DND-41 (cell line): ENCODE measurements at places on chromosomes 16 and 17.

- peaks cover 6% of the 10 kb centered on the region for H3K27me3 ChIP-seq
- no peak for DNase-seq
- peaks cover 15% of the 10 kb centered on the region for H3K4me1 ChIP-seq
- H3K4me3 ChIP-seq, result peak overlapping the region; percentile 56
These were observed 141.2 kb downstream of the SEC14L1 start for GRCh38 chr17:77281904-77282367.

DNA sequence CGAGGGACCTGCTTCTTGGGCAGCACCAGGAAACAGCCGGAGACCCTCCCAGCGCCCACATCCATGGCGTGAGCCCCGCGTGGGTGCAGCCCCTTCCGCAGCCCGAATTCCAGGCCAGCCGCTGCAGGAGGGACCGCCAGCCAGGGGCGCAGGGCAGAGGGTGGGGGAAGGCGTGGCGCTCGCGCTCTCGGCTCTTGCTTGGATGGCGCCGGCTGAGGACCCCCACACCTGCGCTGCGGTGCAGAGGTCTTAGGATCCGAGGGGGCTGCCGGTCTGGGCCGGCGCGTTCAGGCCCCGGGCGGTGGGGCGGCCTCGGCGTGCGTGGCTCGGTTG is 28.8 kb downstream of the ACTG1 start:
- no peaks in the 10 kb centered on the region for H3K27me3 ChIP-seq
- peaks cover 77% of the 10 kb centered on the region for H3K4me1 ChIP-seq
- no peaks in the 10 kb centered on the region; the same call in 1 of the 2 replicates for H3K36me3 ChIP-seq
- peak; percentile 56 for DNase-seq
- peak overlapping the region; percentile 74 for H3K27ac ChIP-seq
- peak overlapping the region; percentile 69 for H3K4me3 ChIP-seq

- H3K4me3 ChIP-seq, result peak overlapping the region; percentile 47; the same call in 1 of the 2 replicates
- peaks cover 61% of the 10 kb centered on the region for H3K4me1 ChIP-seq
- no peaks in the 10 kb centered on the region for H3K27me3 ChIP-seq
- peak; percentile 42 for DNase-seq
- peak overlapping the region; percentile 60 for H3K27ac ChIP-seq
These were observed 670 bp downstream of the RPS2 start for GRCh38 chr16:1963806-1964505.

- H3K36me3 ChIP-seq, result peaks cover 2% of the 10 kb centered on the region; the same call in 1 of the 2 replicates
- H3K4me1 ChIP-seq, result no peaks in the 10 kb centered on the region
- H3K27ac ChIP-seq, result no peak overlapping the region
- no peak for DNase-seq
These were observed 255.2 kb downstream of the SLC39A11 start for GRCh38 chr17:72837335-72837734.

DNA sequence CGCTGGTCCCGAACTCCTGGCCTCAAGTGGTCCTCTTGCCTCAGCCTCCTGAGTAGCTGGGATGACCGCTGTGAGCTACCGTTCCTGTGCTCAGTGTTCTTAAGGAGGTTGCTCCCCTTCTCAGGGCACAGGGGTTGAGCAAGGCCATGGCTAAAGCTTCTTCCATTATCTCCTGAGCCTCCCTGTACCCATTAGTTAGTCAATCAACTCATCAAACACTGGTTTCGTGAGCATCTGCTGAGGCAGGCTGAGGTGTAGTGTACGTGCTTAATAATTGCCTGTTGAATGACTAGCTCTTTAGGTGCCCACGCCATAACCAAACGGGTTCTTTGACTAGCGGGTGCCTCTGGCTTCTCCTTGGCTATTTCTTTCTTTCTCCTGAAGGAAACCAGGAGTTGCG is 11.7 kb downstream of the SGCA start:
- no peak for DNase-seq
- H3K36me3 ChIP-seq, result no peaks in the 10 kb centered on the region
- H3K4me1 ChIP-seq, result no peaks in the 10 kb centered on the region
- no peak overlapping the region for H3K4me3 ChIP-seq
- H3K27ac ChIP-seq, result no peak overlapping the region

GRCh38 chr16:58499092-58499511 is 841 bp upstream of the NDRG4 start:
- no peaks in the 10 kb centered on the region for H3K36me3 ChIP-seq
- no peak for DNase-seq
- H3K4me3 ChIP-seq, result no peak overlapping the region
